ENCODE measurements at places on chromosomes 6 and 20. TPM values are rescaled to one million over a fixed set of nuclear protein-coding genes. Genes with fewer than 3 reads are reported as not detected.

GRCh38 chr6:139062932-139063646 is 34.5 kb downstream of the ABRACL start:
- DNase-seq, result no peak

DNA sequence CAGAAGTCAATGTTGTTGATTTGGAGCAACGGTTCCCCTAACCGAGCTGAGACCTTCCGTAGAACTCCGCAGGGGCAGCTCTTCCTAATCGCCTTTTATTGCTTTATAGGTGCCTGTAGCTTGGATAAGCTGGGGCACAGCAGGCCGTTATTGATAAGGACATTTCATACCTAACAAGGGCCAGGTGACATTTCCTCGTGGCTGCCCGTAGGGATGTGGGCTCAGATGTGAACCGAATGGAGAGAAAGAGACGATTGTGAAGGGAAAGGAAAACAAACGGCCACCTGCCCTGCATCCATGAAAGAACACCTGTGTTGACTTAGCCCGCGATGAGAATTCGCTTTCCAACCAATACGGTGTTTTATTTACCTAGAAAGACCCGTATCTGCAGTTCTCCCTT is 53.3 kb upstream of the DACT2 start:
- no peak for DNase-seq

- peak; percentile 85 for DNase-seq
Measured at GRCh38 chr20:9392892-9393857, 121.2 kb upstream of the LAMP5 start.

- DNase-seq, result no peak
Measured at GRCh38 chr6:11201015-11201414, 31.5 kb downstream of the NEDD9 start.

DNA sequence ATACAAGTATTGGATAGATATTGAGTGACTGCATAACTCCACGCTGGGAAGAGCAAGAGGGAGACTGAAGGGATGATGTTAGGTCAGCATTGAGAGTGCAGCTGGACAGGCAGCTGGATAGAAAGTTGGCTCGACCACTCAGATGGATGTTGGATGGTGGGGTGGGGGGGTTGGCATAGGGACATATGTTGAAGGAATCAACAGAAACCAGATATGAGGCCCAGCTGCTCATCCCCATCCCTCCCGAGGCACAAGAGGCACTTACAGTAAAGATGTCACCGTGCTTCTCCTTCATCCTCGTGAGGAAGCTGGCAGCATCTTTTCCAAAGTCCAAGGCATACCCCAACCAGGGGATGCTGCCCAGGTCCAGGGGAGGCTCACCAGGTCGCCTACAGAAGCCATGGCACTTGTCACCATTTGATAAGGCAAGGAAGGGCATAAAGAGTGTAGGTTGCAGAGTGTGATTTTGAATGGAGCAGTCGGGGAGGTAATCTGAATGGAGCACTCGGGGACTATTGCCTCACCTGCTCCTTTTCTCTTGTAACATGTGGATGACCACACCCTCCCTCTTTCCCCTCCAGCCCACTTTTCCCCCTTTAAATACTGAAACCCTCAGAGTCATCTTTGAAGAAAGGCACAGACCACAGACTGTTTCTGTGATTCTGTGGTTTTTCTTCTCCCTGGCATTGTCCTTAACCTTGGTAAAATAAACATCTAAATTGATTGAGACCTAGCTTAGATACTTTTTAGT is 18.0 kb downstream of the PTGIS start:
- peak; percentile 93 for DNase-seq

DNA sequence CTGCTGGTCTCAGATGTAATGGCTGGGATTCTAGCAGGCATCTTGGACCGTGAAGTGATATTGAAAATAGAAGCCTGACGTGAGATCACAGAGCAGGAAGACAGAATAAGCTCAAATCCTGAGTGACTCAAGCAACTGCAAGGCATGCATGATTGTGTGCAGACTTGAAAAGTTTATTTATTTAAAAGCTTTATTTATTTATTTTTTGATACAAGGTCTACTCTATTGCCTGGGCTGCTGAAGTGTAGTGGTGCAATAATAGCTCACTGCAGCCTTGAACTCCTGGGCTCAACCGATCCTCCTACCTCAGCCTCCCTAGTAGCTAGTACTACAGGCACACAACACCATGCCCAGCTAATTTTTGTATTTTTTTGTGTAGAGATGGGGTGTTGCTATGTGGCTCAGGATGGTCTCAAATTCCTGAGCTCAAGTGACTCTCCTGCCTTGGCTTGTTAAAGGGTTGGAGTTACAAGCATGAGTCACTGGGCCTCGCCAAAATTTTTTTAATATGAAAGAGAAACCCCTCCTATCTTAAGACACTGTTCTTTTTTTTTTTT is 40.1 kb upstream of the RNF144B start:
- DNase-seq, result peak; percentile 56

DNA sequence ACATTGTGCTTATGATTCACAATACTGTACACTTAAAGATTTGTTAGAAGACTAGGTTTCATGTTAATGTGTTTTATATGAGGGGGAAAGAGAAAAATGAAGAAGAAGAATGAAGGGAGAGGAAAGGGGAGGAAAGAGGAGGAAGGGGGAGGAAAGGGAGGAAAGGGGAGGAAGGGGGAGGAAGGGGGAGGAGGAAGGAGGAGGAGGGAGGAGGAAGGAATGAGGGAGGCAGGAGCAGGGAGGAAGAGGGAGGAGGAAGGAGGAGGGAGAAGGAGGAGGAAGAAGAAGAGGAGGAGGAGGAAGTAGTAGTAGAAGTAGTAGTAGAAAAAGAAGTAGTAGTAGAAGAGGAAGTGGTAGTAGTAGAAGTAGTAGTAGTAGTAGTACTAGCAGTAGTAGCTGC is 70.6 kb downstream of the COL21A1 start:
- DNase-seq, result no peak

Gene CDH4
- total RNA-seq, result 1.1 TPM

Gene FLRT3
- total RNA-seq, result 12.9 TPM

Gene ECT2L
- 0.31 TPM for total RNA-seq

Gene ZMYND8
- 17.3 TPM for total RNA-seq

All from tongue (tissue), 3 donors.